ENCODE measurements at places on chromosomes 2 and 18.

DNA sequence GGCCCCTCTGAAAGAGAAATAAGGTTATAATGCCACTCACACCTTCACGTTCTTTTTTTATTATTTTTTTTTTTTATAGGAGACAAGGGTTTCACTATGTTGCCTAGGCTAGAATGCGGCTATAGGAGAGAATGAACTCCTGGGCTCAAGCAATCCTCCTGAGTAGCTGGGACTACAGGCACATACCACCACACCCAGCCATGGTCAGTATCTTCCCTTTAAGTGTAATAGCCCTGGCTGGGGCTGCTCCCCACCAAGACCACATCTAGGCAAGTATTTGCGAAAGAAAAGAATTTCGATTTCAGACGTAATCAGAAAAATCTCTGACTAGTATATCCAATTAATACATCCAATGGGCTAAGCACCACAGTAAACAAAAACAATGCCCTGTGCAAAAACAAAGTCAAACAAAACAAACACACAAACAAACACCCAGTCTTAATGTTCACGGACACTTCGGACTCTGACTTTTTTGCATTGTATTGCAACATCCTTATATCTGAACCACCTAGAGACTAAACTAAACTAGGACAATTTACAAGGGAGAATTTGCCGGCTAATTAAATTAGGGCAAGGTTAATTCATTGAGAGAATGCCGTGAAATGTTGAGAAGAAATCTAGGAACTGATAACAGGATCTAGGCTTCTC, 49.6 kb upstream of the TLK1 start:
- DNase-seq = no peak

DNA sequence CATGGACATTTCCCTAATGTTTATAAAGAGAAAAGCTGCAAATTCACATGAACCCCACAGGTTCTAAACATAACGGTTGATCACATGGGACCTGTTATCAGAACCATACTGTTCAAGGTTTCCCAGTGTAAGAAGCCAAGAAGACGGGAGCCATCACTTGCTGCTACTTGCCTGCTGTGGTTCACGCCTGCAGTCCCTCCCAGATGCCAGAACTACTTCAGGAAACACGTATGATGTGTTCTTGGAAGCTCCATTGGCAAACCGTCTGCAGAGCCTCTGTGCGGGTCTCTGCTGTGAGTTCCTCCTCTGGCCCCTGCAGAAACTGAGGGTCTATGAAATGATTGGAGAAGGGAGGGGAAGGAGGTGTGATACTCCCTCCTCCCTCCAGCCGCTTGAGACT, 75.2 kb downstream of the CABLES1 start:
- DNase-seq = no peak

DNA sequence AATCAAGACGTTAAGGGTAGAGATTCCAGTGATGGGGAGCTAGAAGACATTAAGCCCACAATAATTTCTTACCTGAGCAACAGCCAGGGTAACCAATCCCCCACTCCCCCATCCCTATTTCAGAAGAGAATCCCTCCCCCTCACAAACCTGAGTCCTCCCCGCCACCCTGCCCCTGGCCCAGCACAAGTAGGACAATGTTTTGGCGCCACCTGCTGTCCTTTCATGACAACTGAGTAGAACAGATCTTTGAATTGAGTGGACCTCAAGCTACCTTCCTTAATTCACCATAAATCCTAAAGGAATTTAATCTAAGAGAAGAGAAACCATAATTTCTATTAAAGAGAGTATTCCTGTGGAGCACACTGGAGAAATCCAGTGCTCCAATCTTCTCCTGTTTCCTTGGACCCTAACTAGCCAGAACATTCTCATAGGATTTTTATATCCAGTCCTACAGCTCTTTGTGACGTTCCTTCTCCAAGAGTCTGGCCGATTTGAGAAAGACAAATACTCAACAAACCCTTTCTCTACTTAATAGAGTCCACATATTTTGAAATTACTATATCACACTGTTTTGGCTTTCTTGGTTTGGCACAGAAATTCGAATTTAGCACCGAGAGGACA, 41.1 kb downstream of the NHEJ1 start:
- peak; percentile 41 for DNase-seq

GRCh38 chr2:120794716-120795115, 59.0 kb downstream of the GLI2 start:
- DNase-seq = no peak

GRCh38 chr2:7027956-7028655, 110.9 kb downstream of the RNF144A start:
- DNase-seq = no peak

DNA sequence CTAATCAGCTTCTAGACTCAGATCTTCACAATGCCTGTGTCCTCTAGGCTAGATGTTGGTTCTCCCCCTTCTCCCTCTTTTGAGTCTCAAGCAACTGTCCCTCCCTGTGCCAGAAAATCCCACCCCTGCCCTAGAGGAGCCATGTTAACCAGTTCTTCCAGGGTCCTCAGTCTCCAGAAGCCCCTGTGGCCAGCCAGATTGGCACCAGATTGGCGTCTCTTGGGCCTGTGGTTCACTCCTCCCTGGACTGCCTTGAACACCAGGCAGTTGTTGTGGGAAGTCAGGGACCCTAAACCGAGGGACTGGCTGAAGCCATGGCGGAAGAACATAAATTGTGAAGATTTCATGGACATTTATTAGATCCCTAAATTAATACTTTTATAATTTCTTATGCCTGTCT, 36.6 kb downstream of the CYP26B1 start:
- DNase-seq = no peak

DNA sequence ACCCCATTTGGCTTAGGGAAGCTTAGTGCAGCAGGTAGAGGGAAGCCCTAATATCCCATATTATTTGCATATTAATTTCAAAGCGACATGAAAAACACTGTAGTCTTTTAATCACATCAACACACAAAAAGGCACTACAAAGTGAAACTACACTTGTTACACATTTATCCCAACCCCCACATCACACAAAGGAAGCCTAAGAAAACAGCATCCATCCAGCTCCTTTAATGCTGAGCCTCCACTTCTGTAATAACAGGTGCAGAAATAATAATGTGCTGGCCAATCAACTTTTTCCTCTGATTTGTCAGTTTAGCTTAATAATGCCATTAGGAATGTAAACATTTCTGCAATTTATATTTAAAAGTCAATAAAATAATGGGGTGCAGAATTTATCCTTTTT, 274.0 kb downstream of the TCF4 start:
- DNase-seq = no peak

GRCh38 chr2:128584296-128584890, 265.7 kb upstream of the HS6ST1 start:
- no peak for DNase-seq

GRCh38 chr2:201572846-201573508, 70.3 kb downstream of the TMEM237 start:
- DNase-seq = no peak

DNA sequence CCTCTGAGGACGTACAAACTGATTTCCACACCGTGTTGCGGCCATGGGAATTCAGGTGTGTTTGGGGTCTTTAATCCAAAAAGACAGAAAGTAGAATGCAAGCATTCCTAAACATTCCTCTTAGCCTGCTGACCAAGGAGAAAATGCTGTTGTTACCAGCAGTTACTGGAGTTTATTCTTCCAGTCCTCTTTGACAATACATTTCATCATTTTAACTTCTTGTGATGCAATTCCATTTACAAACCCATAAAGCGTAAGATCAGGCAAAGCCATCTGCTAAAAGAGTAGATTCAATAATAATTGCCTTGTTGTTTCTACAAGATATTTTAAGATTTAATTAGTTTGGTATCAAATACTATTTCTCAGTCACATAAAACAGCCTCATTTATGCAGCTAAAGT, 32.7 kb downstream of the SPIRE1 start:
- DNase-seq = no peak

GRCh38 chr2:28339516-28340175, 53.0 kb upstream of the FOSL2 start:
- DNase-seq = no peak

GRCh38 chr2:183729380-183729779, 605.1 kb downstream of the NUP35 start:
- DNase-seq = no peak

DNA sequence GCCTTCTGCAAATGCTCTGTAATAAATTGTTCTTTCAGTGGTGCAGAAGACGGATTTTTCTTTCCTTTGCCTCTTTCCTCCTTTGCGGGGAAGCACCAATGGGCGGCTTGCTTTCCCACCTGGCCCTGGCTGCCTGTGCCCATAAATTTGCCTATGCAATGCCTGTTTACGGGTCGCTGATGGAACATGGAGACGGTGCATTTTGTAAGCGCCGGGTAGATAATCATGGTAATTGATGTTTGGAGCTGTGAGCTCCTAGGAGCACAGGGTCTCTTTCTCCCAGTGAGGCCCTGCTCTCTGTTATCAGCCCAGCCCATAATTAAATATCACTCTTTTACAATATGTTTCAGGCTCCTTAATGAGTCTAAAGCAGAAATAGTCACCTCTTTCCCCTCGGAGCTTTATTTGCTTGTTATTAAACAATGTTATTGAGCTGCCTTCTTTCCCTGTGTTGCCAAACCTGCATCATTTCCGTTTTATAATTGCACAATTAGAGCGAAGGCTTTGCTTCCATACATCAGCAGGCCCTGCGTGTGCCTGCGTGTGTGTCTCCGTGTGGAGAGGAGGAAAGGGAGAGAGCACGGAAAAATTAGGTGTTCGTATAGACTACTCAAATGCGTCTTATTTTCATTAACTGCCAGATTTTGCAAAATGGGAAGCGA, 437.4 kb upstream of the POU3F3 start:
- no peak for DNase-seq

DNA sequence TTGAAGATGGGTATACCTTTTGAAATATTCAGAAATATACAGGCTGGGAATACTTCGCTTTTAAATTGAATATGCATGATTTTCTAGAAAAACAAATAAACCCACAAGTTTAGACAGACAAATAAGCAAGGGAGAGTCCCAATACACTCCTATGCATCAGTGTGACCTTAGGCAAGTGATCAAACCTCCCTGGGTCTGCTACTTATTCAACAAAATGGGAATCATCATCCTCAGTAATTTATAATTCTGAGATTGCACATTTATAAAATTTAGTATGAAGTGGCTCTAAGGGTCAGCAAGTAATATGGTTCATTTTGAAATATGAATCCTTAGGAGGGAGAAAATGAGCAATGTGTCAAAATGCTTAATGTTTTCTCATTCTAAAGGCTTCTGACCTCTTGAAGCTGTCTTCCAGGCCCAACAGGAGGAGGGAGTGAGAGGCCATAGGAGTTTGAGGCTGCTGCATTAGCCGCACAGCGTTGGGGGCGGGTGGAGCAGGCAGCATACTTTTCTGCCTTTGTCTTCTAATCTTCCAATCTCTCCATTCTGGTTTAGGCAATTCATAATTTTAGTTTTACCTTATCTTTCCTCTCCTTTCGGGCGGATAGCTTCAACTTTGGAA, 155.1 kb downstream of the TRIB2 start:
- DNase-seq = no peak

GRCh38 chr18:79490626-79491041, 94.9 kb downstream of the NFATC1 start:
- no peak for DNase-seq

All from stimulated activated CD4-positive, alpha-beta T cell treated with anti-CD3 and anti-CD28 coated beads, Interleukin-1b, Interleukin-23, amount 100 ng/mL, for 1 hour (primary cell).